ENCODE measurements at places on chromosomes 12 and 14.

DNA sequence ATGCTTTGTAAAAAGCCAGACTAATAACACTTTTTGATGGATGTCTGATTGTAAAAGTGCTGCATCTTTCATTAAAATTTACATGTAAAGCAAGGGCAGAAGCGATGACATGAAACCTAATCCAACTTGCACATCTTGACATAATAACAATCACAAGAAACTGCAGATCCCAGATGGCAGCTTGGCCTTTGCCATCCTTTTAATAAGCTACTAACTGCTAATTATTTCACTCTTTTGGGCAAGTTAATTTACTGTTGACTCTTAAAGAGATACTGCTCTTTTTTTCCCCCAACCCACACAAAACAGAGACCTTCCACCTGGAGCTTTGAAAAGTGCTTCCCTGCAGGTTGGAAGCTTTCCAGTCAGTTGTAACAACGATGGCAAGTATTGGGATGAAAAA, 137.5 kb downstream of the NRXN3 start:
- DNase-seq = no peak

- DNase-seq = no peak
Measured at GRCh38 chr14:76774821-76775694, 13.8 kb downstream of the VASH1 start.

DNA sequence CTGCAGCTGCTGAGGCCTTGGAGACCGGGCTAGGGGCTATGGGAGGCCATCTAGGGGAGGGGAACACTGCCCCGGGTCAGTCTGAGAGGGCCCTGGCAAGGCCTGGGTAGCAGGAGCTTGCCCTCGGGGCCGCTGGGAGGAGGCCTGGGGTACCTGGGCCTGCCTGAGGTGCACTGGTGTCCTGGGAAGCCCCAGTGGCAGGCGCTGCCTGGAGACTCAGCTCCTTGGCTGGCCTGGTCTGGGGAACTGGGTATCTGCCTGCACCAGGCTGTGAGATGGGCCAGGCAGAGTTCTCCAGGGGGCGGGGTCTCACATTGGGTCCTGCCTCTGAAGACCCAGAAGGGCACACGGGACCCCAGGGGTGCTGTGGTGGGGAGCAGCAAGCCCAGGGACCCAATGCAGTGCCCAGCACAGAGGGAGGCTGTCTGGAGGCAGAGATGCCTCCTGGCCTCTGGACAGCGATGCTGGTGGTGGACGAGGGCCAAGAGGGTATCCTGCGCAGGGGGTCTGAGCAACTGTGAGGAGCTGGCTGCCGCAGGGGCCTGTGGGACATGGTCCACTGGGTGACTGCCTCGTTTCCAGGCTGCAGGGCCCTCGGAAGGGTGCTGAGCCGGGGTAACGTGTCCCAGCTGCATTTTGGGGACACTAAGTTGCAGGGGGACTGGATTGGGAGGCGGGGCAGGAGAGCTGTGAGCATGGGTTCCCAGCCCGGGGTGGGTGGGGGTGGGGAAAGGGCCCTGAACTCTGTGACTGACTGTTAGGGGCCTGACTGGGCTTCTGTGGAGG, 7.4 kb upstream of the MTA1 start:
- no peak for DNase-seq

DNA sequence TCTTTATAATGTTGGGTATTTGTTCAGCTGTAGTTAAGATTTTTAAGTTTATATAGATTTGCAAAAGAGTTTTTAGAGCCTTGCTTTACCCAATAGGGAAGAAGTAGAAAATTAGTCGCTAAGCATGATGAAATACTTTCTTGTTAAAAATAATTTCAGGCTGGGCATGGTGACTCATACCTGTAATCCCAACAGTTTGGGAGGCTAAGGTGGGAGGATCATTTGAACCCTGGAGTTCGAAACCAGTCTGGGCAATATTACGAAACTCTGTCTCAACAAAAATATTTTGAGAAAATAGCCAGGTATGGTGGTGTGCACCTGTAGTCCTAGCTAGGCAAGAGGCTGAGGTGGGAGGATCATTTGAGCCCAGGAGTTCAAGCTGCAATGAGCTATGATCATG, 18.7 kb upstream of the SCFD1 start:
- DNase-seq = no peak

GRCh38 chr12:12654691-12655460, 41.1 kb downstream of the GPR19 start:
- no peak for DNase-seq

DNA sequence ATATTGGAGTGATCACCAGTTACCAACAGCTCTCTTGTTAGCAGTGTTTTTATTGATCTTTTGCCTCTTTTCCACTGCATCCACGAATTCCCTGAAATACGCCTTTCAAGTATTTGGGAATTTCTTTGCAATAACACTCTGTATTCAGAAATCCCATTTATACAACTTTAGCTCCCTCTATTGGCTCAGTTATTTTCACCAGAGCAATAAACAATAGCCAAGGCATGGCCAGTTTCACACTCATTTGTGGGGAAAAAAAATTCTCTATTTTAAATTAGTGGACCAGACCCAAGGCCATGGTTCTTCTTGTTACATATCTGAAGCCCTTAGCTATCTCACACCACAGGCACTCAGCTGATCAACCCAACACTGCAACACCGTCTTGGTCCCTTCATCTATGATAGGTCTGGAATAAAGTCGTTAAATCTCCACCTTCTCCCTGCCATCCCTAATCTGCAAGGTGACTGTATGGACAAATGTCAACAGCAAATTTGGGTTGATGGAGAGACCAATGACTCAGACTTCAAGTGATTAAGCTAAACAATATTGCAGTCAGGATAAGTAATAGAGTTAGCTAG, 92.4 kb upstream of the TMEM260 start:
- no peak for DNase-seq

GRCh38 chr14:19828314-19828713, 24.7 kb downstream of the OR4N2 start:
- DNase-seq = no peak

GRCh38 chr14:58439476-58439875, 12.0 kb downstream of the KIAA0586 start:
- no peak for DNase-seq

DNA sequence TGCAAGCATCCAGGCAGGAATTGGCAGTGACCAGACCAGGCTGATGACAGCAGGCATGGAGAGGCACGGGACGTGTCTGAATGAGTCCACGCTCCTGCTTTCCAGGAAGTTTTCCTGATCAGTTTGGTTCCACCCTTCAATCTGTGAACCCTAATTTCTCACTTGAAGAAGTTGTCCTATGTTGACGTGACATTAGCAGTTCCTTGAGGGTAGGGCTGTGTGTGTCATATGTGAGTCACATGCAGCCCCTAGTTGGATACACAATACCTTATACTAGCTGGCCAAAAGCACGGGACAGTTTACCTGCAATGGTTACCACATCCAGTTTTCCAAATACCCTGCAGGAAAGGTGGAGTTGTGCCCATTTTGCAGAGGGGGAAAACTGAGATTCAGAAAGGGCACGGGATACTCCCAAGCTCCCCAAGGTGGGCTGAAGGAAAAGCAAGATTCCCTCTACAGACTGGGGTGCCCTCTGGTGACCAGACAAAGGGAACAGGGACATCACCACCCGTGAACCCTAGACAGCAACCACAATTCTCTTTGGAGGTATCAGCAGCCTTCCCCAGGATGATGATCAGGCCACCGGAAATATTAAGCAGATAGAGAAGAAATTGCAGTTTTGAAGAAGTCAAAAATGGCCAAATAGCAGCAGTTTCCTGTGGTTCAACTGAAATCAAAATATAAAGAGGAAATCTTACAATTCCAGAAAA, 194.5 kb downstream of the PHETA1 start:
- DNase-seq = no peak

DNA sequence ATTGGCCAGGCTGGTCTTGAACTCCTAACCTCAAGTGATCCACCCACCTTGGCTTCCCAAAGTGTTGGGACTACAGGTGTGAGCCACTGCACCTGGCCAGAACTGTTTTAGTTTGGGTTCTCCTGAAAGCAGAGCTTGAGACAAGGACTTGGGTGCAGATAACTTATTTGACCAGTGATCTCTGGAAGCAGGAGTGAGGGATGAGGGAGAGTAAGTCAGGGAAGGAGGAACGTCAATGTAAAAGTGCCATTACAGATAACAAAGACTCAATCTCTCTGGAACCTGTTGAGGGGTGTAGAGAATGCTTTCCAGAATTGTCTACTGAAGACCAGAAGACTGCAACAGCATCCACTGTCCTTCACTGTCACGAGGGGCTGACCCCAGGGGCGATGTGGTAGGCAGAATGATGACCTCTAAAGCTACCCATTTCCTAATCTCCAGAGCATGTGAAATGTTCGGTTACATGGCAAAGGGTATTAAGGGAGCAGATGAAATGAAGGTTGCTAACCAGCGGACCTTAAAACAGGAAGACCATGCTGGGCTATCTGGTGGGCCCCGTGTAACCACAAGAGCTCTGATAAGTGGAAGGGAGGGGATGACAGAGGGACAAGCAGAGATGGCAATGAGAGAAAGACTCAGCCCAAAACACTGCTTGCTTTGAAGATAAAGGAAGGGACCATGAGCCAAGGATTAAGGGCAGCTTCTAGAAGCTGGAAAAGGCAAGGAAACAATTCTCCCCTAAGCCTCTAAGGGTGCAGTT, 207.8 kb downstream of the RBM19 start:
- DNase-seq = no peak

DNA sequence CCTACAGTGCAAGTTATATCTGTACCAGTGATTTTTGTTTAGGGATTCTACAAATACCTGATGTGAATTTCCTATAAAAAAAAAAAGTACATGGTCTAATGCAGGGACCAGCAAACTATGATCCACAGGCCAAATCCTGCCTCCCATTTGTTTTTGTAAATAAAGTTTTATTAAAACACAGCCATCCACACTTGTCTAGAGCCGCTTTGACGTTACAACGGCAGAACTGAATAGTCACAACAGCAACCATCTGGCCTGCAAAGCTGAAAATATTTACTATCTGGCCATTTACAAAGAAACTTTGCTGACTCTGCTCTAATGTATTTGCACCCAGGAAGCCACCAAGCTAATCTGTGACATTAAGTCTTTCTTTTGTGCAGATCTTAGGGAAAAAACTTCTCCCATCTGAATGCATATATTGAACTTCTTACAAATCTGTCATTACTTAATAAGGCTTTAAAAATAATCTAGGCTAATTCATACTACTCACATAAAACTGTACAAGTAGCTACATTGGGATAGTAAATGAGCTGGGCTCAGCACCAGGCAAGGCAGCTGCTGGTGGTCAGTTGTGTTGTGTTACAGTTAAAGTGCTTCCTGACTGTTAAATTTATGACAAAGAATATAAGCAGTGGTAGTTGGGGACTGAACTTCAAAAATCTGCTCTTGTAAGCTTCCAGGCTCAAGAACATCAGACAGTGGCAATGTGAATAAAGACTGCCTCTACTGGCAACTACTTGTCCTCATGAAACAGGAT, 303.3 kb downstream of the MED13L start:
- no peak for DNase-seq

DNA sequence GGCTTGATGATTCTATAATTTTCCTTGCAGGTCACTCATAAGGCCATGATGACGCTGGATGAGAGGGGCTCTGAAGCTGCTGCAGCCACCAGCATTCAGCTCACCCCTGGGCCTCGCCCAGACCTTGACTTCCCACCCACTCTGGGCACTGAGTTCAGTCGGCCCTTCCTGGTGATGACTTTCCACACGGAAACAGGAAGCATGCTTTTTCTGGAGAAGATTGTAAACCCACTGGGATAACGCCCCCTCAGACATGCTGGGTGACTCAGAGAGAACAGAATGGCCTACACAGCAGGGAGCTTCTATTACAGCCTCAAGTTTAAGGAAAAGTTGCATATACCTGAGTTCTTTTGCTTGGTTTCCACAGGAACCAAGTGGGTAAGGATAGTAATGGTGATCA, 34.3 kb downstream of the SERPINA3 start:
- DNase-seq = no peak

DNA sequence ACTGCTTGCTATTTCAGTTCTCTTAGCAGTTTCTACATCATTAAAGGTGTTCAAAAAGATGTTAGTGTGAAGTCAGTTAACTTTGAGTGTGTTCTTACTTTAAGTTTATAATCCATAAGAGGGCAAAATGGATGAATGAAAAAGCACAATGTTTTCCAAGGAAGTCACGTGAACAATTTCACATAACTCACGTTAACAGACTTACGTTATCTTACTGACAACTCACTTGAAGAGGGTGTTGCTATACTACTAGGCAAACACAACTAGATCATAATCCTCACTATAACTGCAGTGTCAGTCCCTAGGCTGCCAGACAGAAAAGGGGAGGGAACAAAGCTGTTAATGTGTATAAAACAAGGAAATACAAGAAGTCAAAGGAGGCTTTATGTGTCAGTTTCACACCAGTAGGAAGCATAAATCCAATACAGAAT, 6.4 kb downstream of the SLC2A13 start:
- no peak for DNase-seq

- no peak for DNase-seq
Measured at GRCh38 chr14:93023802-93024434, 91.8 kb downstream of the ITPK1 start.

DNA sequence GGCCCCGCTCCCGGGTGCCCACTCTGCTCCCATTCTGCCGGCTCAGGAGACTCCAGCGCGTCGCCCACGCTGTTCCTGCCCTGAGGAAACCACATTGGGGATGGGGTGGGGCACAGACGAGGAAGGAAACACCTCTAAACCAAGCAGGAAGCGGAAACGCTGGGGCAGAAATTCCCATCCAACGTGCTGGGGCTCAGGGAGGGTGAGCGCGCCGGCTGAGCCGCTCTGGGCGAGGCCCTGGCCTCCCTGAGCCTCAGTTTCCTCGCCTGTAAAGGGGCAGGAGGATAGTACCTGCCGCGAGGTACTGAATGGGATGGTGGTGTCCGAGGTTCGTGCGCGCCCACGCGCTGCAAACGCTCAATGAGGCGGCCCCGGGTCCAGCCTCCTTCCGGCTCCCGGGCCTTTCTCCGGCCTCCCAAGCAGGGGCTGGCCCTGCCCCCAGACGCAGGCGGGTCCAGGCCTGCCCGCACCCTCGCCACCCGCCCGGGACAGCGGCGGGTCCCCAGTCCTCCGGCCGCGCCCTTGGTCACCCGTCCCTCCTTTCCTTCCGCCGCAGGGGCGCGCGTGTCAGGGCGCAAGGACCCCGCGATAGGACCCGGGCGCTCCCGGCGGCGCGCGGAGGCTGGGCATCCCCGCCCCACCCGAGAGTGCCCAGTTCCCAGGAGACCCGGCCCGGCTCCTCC, 673 bp downstream of the BEGAIN start:
- DNase-seq = peak; percentile 11

- DNase-seq = no peak
Measured at GRCh38 chr12:104785886-104786285, 172.2 kb downstream of the SLC41A2 start.

GRCh38 chr12:132285991-132286681, 43.3 kb downstream of the GALNT9 start:
- DNase-seq = no peak
